ENCODE measurements at places on chromosomes 3 and 15. TPM values are rescaled to one million over a fixed set of nuclear protein-coding genes. Genes with fewer than 3 reads are reported as not detected.
A peak's percentile ranks its signal among the peaks of the same experiment; 100 is the strongest.

GABRA5 gene
- total RNA-seq: not detected

RTP2 gene
- total RNA-seq: not detected

TMA7 gene
- 245 TPM for total RNA-seq

UROC1 gene
- total RNA-seq: not detected

RNU5B-1 gene
- not detected for total RNA-seq

ITGA11 gene
- total RNA-seq: 0.83 TPM

LRRC49 gene
- 3.6 TPM for total RNA-seq

SKOR1 gene
- total RNA-seq: 1.5 TPM

MASP1 gene
- total RNA-seq: 6.0 TPM

ZIC1 gene
- 3.9 TPM for total RNA-seq

DNA sequence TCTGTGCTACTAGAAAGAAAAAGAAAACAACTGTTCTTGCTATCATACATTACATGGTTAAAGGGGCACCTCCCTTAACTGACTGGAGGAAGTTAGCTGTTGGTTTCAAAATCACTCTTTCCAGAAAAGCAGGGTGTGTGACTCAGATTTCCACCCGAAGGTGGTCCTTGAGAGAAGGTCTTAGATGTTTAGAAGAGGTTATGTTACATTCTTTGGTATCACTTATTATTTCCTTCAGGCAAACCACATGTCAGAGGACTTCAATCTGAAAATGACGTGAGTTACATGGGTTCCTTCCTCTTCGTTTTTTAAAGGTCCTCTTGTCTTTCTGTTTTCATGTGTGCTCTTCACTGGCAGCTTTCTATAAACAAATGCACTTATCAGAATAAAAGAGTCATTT lies 307.9 kb upstream of the CBLB start:
- no peak for DNase-seq

DNA sequence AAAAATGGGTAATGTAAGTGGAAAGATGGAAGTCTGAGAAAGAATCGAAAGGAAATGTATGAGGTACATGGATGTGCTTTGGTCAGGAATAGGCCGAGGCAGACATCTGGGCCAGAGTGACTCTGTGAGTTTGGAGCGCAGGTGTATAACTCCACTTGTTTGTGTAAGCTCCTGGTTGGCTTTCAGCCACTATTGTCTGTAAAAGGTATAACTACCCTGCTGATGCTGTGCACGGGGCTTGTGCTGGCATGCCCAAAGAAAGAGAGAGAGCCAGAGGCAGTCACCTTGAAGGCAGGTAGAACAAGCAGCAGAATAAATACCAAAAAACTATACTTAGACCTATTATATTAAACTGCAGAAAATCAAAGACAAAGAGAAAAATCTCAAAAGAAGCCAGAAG lies 32.7 kb upstream of the CD96 start:
- no peak for DNase-seq

DNA sequence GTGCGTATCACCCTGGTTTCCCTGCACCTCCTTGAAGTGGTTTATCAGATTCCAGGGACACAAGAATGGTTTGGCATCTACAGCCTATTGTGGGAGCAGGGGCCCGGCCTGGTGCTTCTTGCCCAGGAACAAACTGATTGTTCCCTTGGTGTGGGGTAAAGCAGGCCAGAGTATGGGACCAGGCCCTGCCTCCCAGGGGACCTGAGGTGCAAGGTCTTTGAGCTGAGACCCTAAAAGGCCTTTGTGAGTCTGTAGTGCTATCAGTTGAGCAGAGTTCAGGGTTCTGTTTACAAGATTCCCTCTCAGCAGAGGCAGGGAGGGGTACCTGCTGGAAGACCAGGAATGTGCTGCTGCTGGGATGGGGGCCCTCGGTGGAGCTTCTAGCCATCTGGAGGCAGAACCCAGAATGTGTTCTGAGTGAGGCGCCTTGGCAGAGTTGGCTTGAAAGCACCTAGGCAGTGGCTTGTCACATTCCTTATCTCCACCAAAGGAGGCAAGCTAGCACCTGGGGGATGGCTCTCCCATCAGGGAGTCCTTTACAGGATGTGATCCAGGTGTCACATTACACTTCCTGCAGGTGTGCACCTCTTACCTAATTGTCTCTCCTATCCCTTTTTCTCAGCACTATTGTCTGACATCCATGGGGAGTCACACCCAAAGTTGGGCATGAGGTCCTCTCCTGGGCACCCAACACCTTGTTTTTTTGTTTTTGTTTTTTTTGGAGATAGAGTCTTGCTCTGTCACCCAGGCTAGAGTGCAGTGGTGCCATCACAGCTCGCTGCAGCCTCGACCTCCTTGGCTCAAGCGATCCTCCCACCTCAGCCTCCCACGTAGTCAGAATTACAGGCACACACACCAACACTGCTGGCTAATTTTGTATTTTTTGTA lies 13.1 kb downstream of the FLNB start:
- DNase-seq: no peak

DNA sequence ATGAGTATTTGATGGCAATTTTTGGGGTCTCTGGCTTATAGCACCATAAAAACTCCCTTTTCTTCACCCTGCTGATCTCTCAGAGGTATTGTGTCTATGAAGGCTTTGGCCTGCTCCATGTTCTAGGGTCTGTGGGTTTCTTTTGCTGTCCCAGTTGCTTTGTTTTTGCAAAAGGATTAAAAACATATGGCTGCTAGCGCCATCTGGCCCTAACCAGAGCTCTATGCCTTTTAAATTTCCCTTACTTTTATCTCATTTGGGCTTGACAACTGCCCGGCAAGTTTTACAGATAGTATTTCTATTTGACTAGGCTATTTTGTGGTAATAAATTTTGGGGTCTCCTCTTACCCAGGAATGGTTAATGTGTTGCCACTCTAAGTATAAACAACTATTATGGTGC lies 6.4 kb upstream of the GHRL start:
- no peak for DNase-seq

- DNase-seq: no peak
These were observed 790 bp downstream of the STRIT1 start for GRCh38 chr3:155292693-155293092.

GRCh38 chr3:172892158-172892557 lies 141.6 kb downstream of the ECT2 start:
- no peak for DNase-seq

DNA sequence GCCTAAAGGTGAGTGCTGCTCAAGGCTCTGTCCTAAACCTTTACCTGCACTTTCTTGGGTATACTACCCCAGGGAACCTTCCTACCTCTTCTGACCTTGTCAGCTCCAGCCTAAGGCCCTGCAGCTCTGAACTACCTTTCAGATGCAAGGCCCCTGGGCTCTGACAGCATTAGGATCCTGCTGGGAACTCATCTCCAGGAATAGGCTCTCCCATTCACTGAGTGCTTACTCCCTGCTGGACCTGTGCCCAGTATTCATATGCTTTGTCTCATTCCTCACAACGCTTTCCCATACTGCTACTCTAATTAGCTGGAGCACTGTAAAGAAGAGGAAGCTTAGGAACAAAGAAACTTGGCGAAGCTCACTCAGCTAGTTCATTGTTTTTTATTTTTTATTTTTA lies 53.8 kb upstream of the RAB6B start:
- DNase-seq: no peak

DNA sequence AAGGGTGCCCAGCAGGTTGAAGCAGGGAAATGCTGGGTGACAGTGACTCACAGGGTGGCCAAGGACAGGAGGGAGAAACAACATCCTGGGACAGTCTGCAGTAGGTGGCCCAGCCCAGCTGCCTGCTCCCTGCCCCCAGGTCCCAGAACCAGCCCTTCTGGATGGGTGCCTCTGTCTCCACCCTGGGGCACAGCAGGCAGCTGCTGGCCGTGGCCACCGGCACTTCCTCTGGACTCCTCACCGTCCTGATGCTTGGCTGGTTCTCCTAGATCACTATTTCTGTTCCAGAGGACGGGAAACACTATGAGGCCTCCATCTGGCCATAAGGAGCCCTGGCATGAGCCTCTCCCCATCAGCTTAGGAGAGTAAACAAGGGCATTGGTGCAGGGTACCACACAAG lies 258.9 kb downstream of the XXYLT1 start:
- DNase-seq: peak; percentile 64

DNA sequence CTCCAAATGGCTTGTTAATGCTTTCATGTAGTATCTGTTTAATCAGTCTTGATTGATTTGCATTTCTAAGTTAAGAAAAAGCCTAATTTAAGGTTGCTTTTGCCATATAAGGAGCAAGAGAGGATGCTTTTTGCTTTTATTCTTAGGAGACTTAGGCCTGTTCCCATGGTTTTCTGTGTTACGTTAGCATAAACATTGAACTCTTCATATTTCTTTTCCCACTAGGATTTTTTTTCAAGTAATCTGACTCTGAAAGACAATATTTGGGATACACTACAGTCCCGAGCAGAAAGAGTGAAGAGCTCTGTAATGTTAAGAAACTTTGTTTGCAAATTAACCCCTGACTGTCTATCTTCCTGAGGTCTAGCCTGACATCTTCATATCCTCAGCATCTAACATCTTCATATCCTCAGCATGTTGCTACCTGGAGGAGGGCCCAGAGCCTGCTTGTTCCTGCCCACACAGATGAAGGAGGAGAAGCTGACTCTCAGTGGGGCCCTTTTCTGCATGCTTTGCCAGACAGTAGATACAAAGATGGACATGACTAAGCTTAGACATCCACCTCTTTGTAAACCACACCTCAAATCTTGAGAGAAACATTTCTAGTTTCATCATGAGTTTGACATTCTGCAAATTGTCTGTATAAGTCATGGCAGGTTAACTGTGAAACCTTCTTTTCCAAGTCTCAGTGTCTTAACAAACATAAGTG lies 86.2 kb upstream of the COL6A5 start:
- DNase-seq: no peak

DNA sequence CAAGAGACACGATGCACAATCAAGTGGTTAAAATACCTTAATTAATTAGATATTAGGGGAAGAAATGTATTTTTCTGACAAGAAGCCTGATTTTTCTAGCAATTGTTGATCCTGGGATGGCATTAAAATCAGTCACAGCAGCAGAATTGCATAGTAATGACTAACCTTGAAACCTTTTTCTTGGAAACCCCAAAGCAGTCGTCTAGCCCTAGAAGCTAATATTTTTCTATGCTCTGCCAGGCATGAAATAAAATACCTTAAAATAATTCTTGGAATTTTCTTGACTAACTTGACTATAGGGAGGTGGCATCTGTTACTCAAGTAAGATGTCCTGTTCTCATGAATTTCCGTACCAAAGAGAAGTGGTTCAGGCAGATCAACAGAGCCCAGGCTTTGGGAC lies 204.1 kb downstream of the THRB start:
- no peak for DNase-seq

GRCh38 chr15:67979281-67979680 lies 74.8 kb upstream of the PIAS1 start:
- no peak for DNase-seq

GRCh38 chr3:81723732-81724313 lies 37.6 kb downstream of the GBE1 start:
- no peak for DNase-seq

GRCh38 chr3:136954980-136955780 lies 2.6 kb upstream of the IL20RB start:
- no peak for DNase-seq

- no peak for DNase-seq
These were observed 41.6 kb downstream of the TRANK1 start for GRCh38 chr3:36903119-36903882.

DNA sequence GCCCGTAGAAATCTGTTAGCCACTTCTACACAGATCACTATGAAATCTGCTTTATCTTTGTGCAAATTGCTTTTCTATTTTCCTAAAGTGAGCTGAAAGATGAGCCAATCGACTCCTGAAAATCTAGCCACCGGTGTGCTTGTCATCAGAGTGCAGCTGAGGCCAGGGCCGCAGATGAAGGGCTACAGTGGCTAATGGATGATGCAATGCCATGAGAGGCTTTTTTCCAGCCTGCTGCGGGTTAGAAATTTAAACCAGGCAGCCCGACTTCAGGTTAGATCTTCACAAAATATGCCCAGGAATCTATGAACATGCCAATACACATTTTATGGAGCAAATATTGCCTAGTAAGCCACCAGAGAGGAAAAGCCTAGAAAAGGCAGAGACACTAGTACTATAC lies 948.2 kb upstream of the CFAP20DC start:
- no peak for DNase-seq

- no peak for DNase-seq
These were observed 52.4 kb downstream of the LHFPL4 start for GRCh38 chr3:9501226-9501625.

GRCh38 chr15:78808550-78808949 lies 2.7 kb downstream of the ADAMTS7 start:
- no peak for DNase-seq

DNA sequence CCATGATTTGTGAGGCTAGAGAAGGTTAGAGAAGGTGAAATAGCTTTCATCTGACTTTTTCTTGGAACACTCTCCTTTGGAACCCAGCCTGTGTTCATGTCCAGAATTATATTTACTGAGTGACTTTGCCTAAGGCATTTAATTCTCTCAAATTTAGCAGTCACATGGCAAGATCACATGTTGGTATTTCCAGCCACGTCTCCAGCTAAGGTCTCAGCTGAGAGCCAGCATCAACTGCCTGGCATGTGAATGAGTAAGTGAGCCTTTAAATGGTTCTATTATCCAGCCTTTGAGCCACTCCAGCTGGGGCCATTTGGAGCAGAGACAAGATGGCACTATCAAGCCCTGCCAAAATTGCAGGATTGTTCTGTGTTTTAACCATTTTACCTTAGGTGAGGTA lies 130.2 kb upstream of the SGO1 start:
- DNase-seq: no peak

Data from suprapubic skin (tissue), 4 donors.